ENCODE measurements at places on chromosomes 1 and 21. TPM values are rescaled to one million over a fixed set of nuclear protein-coding genes. Genes with fewer than 3 reads are reported as not detected.

Gene DDOST
- total RNA-seq: 251 TPM

Gene CACNA1S
- total RNA-seq: not detected

Gene EFNA3
- total RNA-seq: 8.8 TPM

Gene C1orf94
- total RNA-seq: not detected

Gene RGS8
- not detected for total RNA-seq

Gene OR2L3
- not detected for total RNA-seq

Gene S100A16
- total RNA-seq: 226 TPM

Gene PATJ
- 86.8 TPM for total RNA-seq

Gene ADCY10
- 0.28 TPM for total RNA-seq

Gene ACTN2
- not detected for total RNA-seq

Gene SLC6A17
- total RNA-seq: 3.2 TPM

Gene UMODL1
- total RNA-seq: not detected

Gene LRRC39
- 0.85 TPM for total RNA-seq

Gene KCNJ15
- total RNA-seq: not detected

Gene MPZ
- 0.43 TPM for total RNA-seq

Measured in PC-9 (cell line).